ENCODE measurements at places on chromosomes 3 and 15.

- DNase-seq = no peak
These were observed 240.1 kb downstream of the XXYLT1 start for GRCh38 chr3:195030791-195031321.

- DNase-seq = no peak
These were observed 202.3 kb upstream of the POU1F1 start for GRCh38 chr3:87478716-87479115.

- DNase-seq = no peak
These were observed 20.4 kb downstream of the BHLHE40 start for GRCh38 chr3:4999531-5000184.

DNA sequence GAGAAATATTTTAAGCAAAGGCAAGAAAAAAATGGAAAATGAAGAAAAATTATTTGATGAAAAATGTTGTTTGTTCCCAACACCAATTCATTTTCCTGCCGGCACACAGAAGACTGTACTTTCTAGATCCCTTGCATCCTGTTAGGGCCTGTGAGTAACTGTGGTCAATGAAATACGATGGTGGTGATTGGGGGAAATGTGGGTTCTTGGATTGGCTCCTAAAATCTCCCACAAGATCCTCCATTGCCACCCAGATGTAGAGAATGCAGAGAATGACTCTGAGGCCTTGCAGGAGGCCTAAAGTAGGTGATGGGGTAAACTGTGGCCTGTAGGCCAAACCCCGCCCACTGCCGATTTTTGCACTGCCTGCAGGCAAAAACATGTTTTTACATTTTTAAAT is 46.3 kb upstream of the C3orf70 start:
- no peak for DNase-seq

GRCh38 chr3:70889162-70890019 is 577.0 kb upstream of the MDFIC2 start:
- DNase-seq = no peak

DNA sequence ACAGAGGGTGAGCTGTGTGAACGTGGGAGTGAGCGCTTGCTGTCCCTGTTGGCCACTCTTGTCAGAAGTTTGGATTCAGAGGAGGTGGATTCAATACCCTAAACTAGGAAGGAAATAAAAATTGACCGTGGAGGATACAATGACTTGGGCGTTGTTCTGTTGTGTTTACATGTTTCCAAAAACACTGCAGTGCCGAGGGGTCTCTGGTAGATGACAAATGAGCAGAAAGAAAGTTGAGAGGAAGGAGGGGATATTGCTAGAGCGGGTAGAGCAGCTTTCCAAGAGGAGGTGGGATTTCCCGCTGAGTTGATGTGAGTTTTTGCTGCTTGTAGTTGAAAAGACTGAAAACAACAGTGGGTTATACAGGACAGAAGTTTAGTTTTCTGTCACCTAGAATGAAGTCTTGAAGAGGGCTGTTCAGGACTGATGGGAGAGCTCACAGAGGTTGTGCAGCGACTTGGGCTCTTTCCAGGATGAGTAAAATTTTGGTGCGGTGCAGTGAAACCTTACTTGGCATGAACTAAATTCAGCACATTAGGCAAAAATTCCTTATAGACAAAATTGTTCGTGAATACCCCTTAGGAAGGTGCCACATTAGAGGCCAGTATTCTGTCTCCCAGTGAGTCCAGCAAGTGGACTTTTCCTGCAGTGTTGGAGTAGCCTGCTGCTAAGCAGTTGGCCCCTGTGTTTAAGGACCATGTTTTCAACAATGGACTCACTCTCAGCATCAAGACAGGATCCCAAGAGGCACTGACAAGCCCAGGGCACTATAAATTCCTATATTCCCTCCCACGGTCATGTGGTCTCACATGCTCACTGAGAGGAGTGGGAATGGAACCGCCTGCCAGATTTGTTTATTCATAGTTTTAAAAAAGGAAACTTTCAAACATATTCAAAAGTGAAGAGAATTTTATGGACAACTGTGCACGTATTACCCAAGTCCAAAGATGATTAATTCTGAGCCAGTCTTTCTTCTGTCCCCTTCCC is 435.0 kb upstream of the C2CD4B start:
- DNase-seq = no peak

DNA sequence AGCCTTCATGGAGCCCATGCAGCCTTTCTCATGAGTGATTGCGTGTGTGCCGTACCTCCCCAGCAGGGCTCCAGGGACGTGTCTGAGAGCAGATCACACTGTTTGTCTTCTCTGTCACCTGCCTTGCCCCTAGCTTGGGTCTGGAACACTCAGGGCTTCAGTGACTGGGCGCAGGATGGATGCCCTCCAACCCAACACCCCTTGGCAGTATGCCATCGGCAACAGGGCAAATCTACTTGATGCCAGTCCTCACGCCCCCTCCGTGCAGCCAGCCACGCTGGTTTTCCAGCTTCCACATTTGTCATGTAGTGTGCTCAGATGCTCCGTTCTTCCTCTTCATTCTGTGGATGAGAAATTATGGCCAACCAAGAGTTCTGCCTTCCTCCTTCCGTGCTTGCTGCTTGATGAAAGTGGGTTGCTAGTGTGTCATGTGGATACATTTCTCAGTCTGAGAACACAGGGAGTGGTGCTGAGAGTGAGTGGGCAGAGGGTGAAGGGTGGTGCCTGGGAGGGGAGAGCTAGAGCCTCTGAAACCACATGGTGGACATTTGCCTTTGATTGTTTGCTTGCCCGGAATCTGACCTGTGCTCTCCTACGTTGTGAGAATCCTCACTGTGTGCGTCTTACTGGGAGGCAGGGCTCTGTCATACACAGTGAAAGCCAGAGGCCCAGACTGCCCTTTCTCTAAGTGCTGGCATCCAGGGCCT is 97.2 kb downstream of the FAM43A start:
- no peak for DNase-seq

DNA sequence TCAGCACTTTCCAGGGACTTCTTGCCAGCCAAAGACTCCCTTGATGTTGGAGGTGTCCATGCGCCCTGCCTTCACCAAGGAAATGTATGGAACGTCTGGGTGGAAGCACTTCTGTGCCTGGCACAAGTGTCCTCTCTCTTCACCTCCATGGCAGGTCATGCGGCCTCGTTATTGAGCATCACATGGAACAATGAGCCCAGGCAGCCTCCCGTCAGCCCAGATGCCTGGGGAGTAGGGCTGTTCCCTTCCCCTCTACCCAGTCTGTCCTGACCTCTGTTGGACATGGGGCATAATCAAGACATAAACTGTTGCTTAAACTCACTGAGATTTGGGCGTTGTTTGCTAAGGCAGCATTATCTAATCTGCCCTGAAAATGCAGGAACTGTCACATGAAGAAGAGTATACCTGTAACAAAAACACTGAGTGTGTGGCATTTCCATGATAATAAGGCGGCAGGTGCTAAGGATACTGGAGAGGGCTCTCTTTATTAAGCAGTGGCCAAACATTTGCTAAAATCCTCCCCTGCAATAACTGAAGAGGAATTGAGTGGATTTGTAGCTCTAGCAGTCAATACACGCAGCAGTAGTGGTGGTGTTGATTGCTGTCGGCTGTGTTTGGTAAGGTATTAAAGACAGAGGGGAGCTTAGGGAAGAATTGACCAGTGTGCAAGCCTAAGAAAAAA is 338.2 kb upstream of the ATP10A start:
- DNase-seq = no peak

DNA sequence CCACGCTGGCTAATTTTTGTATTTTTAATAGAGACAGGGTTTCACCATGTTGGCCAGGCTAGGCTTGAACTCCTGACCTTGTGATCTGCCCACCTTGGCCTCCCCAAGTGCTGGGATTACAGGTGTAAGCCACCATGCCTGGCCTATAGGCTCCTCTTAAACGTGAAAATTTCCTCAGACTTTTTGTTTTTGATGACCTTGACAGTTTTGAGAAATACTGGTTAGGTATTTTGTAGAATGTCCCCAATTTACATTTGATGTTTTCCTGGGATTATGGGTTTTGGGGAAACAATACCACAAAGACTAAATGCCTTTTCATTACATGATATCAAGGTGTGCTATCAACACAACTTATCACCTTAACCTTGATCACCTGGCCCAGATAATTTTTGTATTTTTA is 20.7 kb downstream of the BCL2A1 start:
- DNase-seq = no peak

GRCh38 chr15:63420333-63420747 is 38.7 kb upstream of the CA12 start:
- DNase-seq = no peak

DNA sequence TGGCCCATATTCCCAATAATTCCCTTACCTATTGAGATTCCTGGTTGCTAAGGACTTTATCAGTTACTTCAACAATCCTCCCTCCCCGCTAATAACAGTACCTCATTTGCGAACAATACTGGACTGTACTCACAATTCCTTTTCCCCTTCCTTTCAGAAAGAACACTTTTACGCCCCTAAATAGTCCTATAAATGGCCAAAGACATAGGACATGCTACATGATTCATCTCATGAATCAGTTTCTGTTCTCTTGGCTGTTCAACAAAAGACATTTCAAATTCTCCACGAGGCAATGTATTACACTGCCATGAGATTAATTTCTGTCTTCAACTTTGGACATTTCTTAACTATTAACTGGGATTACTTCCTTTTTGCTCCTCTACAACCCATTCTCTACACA is 264.4 kb downstream of the TIGIT start:
- no peak for DNase-seq
